ENCODE measurements at places on chromosomes 3 and 15. TPM values are rescaled to one million over a fixed set of nuclear protein-coding genes. Genes with fewer than 3 reads are reported as not detected.

DNA sequence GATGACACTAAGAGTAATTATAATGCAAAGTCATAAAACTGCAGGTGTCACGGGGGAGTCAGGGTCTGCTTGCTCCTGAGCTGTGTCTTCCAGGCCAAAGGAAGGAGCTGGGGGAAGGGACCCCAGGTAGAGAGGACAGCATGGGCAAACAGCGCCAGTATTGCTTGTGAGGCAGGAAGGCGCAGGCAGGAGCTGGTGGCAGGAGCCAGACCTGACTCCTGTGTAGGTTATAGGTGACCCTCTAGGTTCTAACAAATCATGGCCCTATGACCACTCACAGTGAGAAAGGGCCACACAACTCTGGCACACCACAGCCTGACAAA lies 1.9 kb downstream of the CISH start:
- no peaks in the 10 kb centered on the region for H3K27me3 ChIP-seq
- DNase-seq, result no peak
- no peak overlapping the region for H3K27ac ChIP-seq
- no peak overlapping the region for H3K4me3 ChIP-seq

STRC gene
- total RNA-seq, result not detected

CFAP92 gene
- not detected for total RNA-seq

UBAP1L gene
- total RNA-seq, result 0.38 TPM

TGM4 gene
- total RNA-seq, result 0.05 TPM

Measured in SJSA1 (cell line).